ENCODE measurements at places on chromosomes 2 and 18. TPM values are rescaled to one million over a fixed set of nuclear protein-coding genes. Genes with fewer than 3 reads are reported as not detected.

ROCK2 gene
- total RNA-seq, result 12.0 TPM

ZAP70 gene
- 1.5 TPM for total RNA-seq

CNDP1 gene
- 66.3 TPM for total RNA-seq

FBXO36 gene
- 1.1 TPM for total RNA-seq

GBX2 gene
- not detected for total RNA-seq

DLX1 gene
- total RNA-seq, result not detected

VWA3B gene
- total RNA-seq, result 0.18 TPM

SF3B1 gene
- 83.5 TPM for total RNA-seq

ATRAID gene
- total RNA-seq, result 31.8 TPM

PUM2 gene
- 47.5 TPM for total RNA-seq

- no peak for DNase-seq
Observed at GRCh38 chr2:134502104-134502503, 216.7 kb downstream of the TMEM163 start.

DNA sequence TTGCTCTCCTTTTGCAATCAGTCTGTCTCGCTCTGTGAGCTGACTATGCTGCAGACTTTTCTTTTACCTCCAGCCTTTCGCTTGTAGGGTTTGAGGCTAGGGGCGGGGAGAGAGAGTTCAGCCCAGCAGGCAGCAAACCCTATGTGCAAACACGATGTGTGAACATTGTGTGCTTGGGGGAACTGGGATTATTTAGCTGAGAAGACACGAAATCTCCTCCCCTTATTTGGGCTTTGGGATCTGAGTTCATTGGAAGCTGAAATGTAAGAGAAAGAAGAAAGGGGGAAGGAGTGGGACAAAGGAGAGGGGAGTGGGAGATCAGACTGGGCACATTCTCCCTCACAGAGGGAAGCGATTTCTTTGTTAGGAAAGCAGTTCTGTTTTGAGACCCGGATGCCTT is 189.6 kb upstream of the TNP1 start:
- no peak for DNase-seq

GRCh38 chr2:230234845-230235244 is 9.3 kb downstream of the SP140 start:
- no peak for DNase-seq

GRCh38 chr2:44663471-44664073 is 277.9 kb upstream of the SIX3 start:
- no peak for DNase-seq

DNA sequence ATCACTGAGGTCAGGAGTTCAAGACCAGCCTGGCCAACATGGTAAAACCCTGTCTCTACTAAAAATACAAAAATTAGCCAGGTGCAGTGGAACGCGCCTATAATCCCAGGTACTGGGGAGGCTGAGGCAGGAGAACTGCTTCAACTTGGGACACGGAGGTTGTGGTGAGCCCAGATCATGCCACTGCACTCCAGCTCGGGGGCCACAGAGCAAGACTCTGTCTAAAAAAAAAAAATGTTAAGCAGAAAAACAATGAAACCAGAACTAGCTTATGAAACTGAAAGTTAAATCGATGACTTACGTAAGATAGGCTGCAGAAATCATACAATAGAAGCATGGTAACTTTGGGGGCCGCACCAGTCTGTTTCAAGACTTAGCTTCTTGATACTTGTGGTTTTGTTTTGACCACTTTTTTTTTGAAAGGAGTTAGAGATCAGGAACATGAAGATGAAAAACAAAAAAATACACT is 6.2 kb upstream of the GPR155 start:
- DNase-seq, result no peak

- no peak for DNase-seq
Observed at GRCh38 chr18:69878213-69878933, 69.3 kb downstream of the CD226 start.

- no peak for DNase-seq
Observed at GRCh38 chr2:198611201-198611600, 806.8 kb downstream of the PLCL1 start.

Data from left lobe of liver (tissue), 2 donors.